ENCODE measurements at places on chromosomes 5 and 9. TPM values are rescaled to one million over a fixed set of nuclear protein-coding genes. Genes with fewer than 3 reads are reported as not detected.

DNA sequence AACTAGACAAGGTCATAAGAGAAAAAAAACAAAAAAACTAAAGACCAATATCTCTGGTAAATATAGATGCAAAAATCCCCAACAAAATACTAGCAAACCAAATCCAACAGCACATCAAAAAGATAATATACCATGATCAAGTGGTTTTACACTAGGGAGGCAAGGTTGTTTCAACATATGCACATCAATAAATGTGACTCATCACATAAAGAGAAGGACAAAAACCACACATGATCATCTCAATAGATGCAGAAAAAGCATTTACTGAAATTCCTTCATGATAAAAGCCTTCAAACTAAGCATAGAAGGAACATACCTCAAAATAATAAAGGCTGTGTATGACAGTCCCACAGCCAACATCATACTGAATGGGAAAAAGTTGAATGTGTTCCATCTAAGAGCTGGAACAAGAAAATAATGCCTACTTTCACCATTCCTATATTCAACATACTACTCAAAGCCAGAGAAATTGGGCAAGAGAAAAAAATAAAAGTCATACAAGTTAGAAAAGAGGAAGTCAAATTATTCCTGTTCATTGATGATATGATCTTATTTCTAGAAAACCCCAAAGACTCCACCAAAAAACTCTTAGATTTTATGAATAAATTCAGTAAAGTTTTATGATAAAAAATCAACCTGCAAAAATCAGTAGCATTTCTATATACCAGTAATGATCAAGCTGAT is 72.2 kb upstream of the FAM169A start:
- peaks cover 19% of the 10 kb centered on the region for H3K4me1 ChIP-seq
- no peaks in the 10 kb centered on the region for H3K27me3 ChIP-seq
- no peak overlapping the region for H3K27ac ChIP-seq
- no peaks in the 10 kb centered on the region for H3K36me3 ChIP-seq

DNA sequence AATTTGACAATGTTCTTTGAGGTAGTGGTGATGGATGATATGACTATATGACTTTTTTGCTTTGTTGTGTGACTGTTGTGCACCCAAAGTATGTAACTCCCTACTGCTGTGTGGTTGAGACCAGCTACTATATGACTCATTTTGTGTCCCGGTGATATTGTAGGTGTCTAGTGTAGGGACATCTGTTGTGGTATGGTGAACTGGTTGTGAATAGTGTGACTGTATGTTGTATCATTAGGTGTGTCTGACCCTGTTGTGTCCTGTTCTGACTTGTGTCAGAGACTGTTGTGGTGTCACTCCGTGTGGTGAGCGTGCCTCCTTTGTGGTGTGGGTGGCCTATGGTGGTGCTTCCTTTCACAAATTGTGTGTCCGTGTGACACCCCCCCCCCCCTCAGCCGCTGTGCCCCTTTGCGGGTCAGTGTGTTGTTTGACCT is 11.2 kb upstream of the CXXC5 start:
- no peaks in the 10 kb centered on the region for H3K36me3 ChIP-seq
- H3K4me1 ChIP-seq = peaks cover 24% of the 10 kb centered on the region
- no peaks in the 10 kb centered on the region for H3K27me3 ChIP-seq

Gene DRD1
- total RNA-seq = not detected

DNA sequence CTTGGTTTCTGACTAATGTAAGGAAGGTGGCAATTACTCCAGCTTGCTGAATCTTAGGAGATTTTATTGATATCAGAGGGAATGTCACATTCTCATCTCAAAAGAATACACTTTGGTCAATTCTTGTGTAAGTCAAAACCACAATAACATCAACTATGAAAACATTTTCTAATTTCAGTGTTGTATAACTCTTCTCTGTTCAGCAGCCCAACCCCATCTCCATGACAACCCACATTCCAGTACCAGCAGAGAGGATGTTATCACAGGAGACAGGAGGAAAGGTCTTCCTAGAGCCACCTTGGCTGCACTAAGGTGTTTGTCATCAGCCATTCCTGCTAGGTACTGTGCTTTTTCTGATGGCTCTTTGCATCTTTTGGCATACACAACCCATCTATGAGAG is 529.1 kb upstream of the BRINP1 start:
- no peaks in the 10 kb centered on the region for H3K36me3 ChIP-seq
- no peak overlapping the region for H3K4me3 ChIP-seq
- no peaks in the 10 kb centered on the region for H3K4me1 ChIP-seq
- H3K27ac ChIP-seq = no peak overlapping the region
- H3K27me3 ChIP-seq = no peaks in the 10 kb centered on the region
